Kasumi-1 (cell line): ENCODE measurements at places on chromosomes 4 and X.

GRCh38 chrX:130772776-130773143, 130.2 kb downstream of the ENOX2 start:
- DNase-seq, result no peak

DNA sequence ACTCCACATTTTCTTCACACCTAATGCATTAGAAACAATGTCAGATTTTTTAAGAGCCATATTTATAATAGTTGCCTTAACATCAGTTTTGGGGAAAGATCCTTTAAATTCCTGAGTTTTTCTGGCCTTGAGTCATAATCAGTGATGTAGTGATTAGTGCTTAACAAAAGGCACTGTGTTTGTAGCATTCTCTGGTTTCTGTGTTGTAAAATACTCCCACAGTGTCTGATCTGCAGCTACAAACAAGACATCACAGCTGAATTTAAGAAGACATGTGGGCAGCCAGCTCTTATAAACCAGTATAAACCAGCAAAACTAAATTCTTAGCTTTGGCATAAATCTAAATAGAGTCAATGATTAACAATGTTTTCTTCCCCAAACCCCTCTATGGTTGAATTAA, 233.8 kb downstream of the FSTL5 start:
- DNase-seq, result no peak

- no peak for DNase-seq
Observed at GRCh38 chr4:40617872-40618271, 11.8 kb downstream of the RBM47 start.

DNA sequence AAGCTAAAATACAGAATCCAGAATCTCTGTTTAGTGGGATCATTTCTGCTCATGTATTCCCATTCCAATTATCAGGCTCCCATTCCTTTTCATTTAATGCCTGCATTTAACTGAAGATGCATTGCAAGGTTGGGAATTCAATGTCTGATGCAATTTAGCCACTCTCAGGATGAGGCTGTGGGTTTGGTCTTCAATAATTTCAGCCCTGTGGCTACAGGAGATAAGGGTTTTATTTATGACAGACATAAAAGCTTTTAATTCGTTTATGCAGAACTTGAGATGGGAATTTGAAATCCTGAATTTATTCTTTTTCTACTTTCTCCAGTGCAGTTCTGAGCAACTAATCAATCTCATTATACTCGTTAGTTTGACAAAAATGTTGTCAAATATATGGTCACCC, 1225.9 kb downstream of the PCDH18 start:
- DNase-seq, result no peak

DNA sequence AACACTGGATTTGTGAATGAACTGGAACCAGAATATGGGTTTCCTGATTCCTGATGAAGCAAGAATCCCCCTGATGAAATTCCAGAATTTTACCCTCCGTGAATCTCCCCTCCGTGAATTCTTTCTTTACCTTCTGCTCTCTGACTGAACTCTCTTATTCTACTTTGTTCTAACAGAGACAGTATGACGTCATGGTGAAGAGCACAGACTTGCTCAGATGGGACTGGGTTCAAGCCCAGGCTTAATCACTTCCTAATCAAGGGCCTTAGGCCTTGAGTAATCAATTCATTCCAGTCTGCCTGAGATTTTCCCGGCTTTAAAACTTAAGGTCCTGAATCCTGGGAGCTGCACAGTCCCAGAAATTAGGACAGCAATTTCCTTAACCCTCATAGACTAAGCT, 64.5 kb downstream of the IQCM start:
- DNase-seq, result no peak

- DNase-seq, result no peak
Observed at GRCh38 chr4:156154978-156155377, 201.3 kb upstream of the CTSO start.

DNA sequence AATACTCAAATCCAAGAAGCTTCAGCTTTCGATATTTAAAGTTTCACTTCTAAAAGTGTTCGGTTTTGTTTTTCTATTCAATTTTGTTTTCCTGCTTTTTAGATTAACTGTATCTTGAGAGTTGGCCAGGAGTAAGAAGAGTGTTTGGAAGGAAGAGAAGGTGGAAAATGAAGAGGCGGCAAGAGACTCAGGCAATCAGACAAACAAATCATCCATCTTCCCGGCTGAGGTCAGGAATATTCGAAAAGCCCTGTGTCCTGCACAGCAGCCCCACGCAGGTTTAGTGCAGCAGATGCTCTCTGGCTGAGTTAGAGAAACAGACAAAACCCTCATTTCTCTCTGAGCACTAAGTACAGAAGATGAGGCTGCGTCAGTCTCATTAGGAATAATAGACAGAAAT, 330.3 kb upstream of the NOCT start:
- DNase-seq, result no peak

DNA sequence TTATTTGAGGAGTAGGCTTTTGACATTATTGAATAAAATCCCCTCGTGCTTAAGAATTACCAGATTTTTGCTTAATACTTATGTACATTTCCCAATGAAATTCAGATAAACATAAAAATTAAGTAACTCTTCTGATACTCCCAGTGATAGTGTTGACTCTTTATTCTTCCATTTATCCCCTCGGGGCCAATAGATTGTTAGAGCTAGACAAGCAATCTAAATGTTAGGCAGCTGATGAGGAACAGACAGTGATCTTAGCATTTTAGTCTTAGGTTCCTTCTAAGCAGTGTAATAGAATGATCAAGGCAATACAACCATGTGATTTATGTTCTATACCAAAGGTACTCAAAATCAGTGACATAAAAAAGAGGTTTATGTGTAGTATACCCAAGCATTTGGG, 68.7 kb downstream of the USP9X start:
- no peak for DNase-seq

DNA sequence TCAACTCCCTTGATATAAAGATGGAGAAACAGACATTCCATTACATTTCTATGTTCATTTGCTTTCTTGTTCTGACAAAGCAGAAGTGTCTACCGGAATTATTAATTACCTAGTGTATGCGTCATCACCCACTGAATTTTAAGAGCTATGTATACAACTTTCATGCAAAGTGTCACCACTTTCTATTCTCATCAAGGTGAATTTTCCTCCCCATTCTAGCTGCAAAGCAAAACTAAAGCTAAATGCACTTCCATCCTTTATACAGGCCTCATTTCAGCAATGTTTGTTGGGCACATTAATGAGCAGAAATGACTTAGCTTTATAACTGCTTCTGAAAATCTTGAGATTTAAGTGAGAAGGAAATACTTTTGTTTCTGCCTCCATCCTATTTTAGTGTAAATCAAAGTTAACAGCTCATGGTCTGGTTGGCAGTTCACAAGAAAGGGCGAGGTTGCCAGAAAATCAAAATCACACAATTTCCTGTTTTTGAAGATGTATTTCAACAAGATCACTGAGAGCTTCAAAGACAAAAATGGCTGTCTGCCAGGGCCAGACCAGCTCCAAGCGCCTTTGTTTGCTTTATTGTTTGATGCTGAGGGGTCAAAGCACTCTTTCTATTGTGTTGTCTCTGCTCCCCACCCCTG, 7.2 kb upstream of the FAM9C start:
- DNase-seq, result no peak

DNA sequence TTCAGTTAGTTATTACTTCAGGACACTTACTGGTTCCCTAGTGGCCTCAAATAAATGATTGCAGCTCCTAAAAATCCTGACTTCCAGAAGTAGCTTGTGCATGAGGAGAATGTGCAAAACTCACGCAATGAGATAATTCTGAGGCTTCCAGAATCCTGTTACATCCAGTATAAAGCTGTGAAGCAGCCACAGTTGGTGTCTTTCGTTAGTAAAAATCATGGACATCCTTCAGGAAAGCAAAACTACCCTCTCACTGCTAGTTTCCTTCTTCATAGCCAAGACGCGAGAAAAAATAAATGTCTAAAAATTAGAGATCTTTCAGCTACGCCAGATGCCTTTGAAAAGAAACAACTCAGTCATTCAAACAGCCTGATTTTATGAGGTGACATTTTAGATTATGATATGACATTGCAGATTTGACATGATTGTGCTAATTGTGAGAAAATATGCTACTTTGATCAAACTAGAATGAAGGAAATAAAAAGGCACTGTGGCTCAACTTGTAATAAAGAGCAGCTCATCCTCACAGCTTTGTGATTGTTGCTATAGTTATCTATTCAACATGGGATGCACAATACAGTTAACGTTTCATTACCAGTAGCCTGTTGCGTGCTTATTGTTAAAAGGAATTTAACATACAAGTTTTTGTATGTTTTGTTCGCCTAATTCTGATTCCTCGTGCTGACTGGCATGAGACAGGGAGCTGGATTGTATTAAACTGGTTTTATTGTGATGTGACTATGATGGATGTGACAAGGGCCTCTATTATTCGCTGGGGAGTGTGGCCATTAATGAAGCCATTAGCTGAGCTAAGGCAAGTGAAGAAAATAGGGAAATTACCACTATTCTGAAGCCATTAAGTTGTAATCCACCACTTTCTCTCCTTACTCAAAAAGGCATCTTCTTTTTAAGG, 40.5 kb downstream of the AFF2 start:
- no peak for DNase-seq

GRCh38 chr4:42278709-42279324, 118.5 kb upstream of the SHISA3 start:
- DNase-seq, result no peak

- DNase-seq, result no peak
Observed at GRCh38 chr4:8285976-8286718, 16.6 kb downstream of the HTRA3 start.

- DNase-seq, result no peak
Observed at GRCh38 chr4:101846550-101846949, 56.0 kb downstream of the BANK1 start.

GRCh38 chr4:4507923-4508322, 33.9 kb downstream of the STX18 start:
- no peak for DNase-seq

GRCh38 chr4:186726426-186727168, 2.9 kb upstream of the FAT1 start:
- no peak for DNase-seq

DNA sequence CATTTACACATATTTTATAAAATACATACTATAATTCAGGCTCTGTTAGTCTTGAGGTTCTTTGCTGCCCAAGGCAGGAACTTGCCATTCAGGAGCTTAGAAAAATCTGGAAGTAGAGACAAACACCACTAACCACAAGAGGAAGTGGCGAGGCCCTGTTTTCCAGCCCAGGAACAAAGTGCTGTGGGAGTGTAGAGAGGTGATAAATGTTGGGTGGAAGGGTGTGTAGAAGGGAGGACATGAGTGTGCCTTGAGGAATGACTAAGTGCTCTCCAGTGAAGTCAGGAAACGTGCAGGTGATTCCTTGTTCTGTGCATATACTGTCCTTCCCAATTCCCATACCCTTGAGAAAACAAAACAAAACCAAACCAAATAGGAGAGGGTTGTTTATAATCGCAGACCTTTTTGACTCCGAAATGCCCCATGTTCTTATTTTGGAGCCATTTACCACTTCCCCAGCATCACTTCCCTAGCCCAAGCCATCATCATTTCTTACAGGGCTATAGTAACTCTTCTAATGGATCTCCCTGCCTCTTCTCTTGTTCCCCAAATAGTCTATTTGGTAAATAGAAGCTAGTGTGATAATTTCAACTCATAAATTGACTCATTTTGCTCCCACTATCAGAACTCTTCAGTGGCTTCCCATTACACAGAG, 83.2 kb downstream of the GPAT3 start:
- peak; percentile 84 for DNase-seq

DNA sequence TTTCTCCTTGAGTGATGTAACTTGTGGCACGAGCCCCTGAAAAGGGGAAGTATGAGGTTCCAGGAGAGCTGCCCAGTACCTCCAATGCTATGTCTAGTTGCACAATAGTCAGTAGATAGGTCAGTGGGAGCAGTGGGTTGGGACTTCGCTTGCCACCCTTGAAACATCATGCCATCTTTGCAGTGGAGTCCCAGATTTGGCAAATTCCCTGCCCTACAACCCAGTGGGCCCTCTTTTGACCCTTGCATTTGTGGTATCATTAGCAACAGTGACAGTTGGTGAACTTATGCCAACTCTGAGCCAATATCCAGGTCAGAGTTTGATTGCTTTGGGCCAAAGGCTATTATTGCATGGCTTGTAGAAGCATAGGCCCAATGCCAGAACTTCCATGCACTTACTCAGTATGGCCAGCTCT, 12.3 kb downstream of the FHL1 start:
- peak; percentile 43 for DNase-seq

DNA sequence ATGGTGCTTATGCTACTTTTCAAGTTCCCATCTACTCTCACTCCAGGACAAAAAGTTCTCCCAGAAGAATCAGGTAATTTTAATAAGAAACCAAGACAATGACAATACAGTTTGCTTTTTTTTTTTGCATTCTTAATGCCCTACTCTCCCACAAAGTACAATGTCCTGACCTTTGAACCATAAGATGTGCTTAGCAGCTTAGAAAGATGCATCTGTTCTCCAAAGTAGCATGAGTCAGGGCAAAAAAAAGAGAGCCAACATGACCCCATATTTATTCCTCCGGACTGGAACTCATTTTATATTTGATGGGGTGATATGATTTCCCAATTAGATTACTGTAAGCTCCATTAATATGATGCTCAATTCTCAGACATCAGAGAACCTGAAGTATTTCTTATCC, 16.5 kb upstream of the PDCL2 start:
- no peak for DNase-seq

GRCh38 chrX:43450355-43450754, 205.7 kb upstream of the MAOA start:
- no peak for DNase-seq

GRCh38 chr4:146143888-146144287, 31.6 kb upstream of the LSM6 start:
- DNase-seq, result no peak

GRCh38 chrX:51024106-51024696, 113.7 kb downstream of the BMP15 start:
- no peak for DNase-seq
